ENCODE measurements at places on chromosomes 5 and 9.

GRCh38 chr5:98602534-98603112, 170.8 kb upstream of the RGMB start:
- DNase-seq: no peak

GRCh38 chr9:93808115-93809029, 146.8 kb downstream of the BARX1 start:
- no peak for DNase-seq

GRCh38 chr9:122371846-122372245, 1.0 kb downstream of the PTGS1 start:
- DNase-seq: no peak

GRCh38 chr5:93622240-93622885, 39.3 kb downstream of the NR2F1 start:
- no peak for DNase-seq

DNA sequence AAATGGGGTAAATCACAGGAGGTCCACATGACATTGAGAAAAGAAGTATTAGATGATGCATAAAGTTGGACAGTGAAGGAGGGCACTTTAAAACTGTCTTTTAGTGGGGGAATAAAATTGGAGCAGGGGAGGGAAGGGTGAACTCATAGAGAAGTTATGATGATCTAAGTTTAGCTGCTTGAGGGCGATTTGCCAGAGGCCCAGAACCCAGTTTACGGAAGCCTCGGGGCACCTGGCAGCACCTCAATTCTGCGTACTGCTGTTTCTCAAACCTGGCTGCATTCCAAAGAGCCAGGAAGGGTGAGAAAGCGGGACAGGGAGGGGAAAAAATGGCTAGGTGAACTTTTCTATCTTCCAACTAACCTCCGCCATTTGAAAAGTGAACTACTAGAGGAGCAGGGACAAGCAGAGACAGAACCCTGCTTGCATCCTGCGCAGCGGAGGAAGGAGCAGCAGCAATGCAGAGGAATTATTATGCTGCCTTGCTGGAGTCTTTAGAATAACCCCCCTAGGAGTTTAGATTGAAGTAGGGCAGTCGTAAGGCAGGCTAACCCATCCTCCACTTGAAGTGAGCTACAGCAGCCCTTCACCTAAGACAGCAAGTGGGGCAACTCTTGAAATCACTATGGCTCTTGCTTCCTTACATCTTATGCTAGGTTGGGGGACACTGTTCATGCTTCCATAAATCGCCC, 316.8 kb downstream of the BRINP1 start:
- no peak for DNase-seq

GRCh38 chr9:133685653-133686609, 49.8 kb downstream of the DBH start:
- no peak for DNase-seq

GRCh38 chr5:163399923-163400322, 37.5 kb upstream of the CCNG1 start:
- DNase-seq: no peak

GRCh38 chr9:136327304-136327974, at the start of gene GPSM1:
Gene GPSM1 (plus strand): TSS chr9:136327539. CDS start chr9:136327696, 157 bp downstream.
- DNase-seq: no peak

DNA sequence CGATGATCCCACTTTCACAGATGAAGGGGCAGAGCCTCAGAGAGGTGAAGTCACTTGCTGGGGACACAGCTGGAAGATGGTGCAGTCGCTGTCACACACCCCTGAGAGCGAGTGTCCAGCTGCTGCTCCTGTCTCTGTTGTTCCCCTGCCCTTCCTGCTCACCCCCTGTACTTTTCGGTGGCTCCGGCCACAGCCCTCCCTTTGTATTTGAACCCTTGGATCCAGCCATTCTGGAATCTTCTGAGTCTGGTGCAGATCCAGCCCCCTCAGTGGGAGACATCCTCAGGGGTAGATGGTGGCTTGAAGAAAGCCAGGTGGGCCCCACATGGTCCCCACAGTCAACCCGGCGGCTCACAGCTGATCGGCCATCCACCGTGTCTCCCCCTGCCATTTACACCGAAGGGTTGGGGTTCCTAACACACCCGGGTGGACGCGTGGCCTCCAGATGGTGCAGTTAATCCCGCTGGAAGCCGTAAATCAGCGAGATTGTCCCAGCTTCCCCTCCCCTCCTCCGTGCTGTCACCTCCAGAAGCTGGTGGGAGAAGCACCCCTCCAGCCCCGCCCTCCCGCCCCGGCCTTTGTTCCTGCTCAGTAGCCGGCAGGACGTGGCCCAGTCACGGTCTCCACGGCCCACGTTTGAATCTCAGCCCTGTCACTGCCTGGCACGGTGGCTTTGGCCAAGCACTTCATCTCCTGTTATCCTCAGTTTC, 204.8 kb downstream of the C9orf50 start:
- no peak for DNase-seq

DNA sequence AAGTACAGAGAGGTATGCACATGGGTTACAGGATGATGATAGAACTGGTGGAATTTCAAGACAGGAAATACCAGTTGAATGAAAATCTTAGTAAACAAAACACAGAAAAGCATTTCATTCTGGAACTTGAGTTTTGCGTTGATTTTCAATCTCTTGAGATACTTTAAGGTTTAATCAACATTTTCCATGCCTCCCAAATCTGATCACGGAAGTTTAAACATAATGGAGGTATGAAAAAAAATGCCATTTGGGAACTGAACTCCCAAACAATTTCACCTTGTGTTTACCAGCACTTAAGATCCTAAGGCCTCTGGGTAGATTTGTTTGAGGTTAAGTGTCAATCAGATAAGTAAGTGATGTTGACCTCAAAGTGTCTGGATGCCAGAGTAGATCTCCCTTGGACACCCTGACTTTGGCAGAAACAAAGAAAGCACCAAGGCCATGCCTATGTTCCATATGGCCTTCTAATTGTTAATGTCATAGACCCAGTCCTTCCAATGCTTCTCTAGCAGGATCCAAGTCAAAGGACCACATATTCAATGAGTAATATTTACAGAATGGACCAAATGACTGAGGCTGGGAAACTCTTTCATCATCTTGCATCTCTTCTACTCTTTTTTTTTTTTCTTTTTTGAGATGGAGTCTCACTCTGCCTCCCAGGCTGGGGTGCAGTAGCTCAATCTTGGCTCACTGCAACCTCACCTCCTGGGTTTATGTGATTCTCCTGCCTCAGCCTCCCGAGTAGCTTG, 216.9 kb downstream of the ARRDC3 start:
- DNase-seq: no peak

GRCh38 chr5:138287246-138287645, 12.8 kb upstream of the GFRA3 start:
- DNase-seq: no peak

GRCh38 chr5:95081982-95082381, 202.9 kb downstream of the MCTP1 start:
- DNase-seq: no peak

Data from stimulated activated CD4-positive, alpha-beta T cell treated with anti-CD3 and anti-CD28 coated beads, TNF-alpha, amount 100 ng/mL, for 24 hours (primary cell).